Mesenteric fat pad (tissue), 1 donor: ENCODE measurements at places on chromosomes 6 and 20. TPM values are rescaled to one million over a fixed set of nuclear protein-coding genes. Genes with fewer than 3 reads are reported as not detected.

The HTR1B gene
- 0.16 TPM for total RNA-seq

The RNF144B gene
- 41.6 TPM for total RNA-seq

The C6orf163 gene
- 3.1 TPM for total RNA-seq

The GSTA3 gene
- total RNA-seq, result not detected

The GABBR1 gene
- 33.5 TPM for total RNA-seq

The ILRUN gene
- total RNA-seq, result 85.3 TPM

The IL17A gene
- total RNA-seq, result not detected
